ENCODE measurements at places on chromosomes 5 and 9.

DNA sequence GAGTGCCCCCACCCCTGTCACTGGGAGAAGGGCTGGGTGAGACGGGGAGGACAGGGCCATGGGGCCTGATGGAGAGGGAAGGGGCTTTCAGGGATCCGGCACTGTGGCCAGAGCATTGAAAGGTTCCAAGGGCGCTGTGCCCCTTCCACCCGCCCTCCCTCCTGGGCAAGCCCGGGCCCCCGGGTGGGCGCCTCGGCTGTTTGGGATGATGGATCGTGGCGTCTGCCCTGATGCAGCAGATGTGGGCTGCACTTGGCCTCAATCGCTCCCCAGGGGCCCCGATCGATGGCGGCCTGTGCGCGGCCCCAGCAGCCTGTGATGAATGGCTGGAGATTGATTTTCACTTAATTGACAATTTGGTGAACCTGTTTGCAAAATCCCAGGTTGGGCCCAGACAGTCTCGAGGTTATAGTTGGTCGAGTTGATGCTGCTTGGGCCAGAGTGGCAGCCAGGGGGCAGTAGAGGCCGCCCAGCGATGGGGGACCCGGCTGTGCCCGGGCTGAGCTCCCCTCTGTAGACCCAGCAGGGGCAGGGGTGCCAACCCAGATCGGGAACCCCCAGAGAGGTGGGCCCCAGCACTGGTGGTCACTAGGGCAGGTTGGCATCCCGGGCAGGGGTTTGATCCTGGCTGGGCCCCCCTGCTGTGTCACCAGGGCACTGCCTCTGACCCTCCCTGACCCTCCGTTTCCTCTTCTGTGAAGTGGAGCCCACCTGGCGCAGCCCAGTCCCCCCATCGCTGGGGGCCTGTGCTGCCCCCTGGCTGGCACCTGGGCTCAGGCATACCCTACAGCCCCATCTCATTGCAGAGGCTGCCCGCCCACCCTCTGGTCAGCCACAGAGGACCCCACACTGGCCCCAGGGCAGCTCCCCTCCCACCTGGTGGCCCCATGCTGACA lies 34.7 kb downstream of the LHX3 start:
- no peak for DNase-seq

GRCh38 chr5:146789712-146790653 lies 88.6 kb downstream of the PPP2R2B start:
- no peak for DNase-seq

DNA sequence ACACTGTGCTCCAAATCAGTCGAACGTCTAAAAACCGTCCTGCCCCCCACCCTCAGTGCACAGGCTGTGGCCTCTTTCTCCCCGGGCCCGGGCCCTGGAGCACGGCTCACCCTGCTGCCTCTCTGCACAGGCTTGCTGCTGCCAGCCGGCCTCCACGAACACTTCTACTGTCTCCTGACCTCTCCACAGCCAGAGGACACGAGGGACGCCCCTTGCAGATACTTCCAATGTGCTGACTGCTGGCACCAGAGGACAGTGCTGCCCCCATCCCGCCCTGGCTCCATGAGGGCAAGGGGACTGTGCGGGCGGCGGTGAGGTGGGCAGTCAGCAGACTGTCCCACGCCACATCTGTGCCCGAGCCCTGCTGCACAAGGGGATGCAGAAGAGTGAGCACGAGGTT lies 174.8 kb downstream of the COL23A1 start:
- no peak for DNase-seq

DNA sequence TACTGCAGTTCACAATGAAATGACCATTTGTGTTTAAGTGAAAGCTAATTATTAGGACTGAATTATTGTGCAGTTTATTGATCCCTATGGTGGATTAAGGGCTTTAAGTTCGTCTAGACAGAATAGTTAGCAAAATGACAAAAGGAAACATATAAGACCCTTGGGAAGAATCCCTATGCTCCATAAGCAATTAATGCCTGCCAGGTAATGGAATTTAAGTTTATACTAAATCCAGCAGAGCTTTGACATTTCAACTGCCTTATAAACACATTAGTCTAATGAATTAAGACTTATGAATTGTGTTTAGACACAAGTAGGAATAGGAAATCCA lies 640.0 kb upstream of the ARRDC3 start:
- DNase-seq, result no peak

DNA sequence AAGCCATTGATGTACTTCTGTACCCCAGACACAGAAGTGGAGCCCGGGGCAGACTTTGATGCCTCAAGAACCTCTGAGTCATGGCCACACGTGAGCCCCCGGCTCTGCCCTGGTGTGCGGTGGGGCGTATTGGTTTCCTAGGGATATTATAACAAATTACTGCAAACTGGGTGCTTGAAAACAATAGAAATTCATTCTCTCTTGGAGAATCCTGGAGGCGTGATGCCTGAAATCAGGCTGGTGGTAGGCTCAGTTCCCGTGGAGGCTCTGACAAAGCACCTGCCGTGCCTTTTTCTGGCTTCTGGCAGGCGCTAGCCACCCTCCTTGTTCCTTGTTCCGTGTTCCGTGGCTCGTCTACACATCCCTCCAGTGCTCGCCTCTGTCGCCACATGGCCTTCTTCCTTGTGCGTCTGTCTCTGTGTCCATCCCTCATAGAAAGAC lies 24.2 kb downstream of the NEK6 start:
- DNase-seq, result no peak

GRCh38 chr5:59845730-59846129 lies 47.8 kb downstream of the PDE4D start:
- DNase-seq, result no peak

GRCh38 chr5:153883854-153884611 lies 154.7 kb downstream of the FAM114A2 start:
- DNase-seq, result no peak

DNA sequence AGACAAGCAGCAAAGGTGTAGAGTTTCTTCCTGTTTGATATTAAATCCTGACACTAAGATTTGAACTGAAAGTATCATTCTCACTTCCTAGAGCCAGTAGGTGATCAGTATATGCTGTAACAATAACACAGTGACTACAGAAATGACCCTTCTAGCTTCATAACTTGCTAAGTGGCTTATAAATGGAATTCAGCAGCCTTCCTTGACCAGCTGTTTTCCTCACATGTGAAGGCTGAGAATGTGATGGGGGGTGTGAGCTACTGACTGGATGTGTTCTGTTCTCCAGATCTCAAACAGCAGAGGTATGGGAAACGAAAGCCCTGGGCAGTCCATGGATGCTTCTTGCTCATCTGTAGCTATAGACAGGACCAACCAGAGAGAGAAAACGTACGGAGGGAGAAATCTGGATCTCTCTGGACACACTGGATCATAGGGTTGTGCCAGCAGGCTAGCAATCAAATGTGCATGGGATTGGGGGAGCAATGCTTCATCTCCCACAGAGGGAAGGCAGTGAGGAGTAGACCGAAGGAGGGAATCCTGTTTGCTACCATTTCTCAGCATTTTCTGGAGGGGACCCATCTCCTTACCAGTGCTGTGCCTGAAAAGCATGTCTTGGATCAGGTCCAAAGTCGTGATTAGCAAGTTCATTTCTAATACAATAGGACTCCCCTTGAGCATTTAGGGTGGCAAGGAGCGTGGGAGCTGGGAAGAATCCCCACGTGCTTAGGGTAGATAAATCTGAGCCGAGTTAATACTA lies 39.4 kb downstream of the TNFAIP8 start:
- DNase-seq, result no peak
